Uterus (tissue), 4 donors: ENCODE measurements at places on chromosomes 5 and 9. TPM values are rescaled to one million over a fixed set of nuclear protein-coding genes. Genes with fewer than 3 reads are reported as not detected.
A peak's percentile ranks its signal among the peaks of the same experiment; 100 is the strongest.

DNA sequence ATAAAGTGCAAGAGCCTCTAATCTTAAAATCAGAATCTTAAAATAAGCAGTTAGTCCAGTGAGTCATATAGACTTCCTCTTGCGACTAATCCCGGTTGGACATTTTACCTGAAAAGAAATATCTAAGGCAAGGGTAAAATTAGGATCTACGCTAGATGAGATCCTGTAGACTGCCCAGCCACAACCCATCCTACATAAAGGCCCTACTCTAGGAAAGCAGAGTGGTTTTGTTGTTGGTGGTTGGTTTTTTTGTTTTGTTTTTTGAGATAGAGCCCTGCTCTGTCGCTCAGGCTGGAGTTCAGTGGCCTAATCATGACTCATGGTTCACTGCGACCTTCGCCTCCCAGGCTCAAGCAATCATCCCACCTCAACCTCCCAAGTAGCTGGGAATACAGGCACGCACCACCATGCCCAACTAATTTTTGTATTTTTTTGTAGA lies 6.9 kb downstream of the TSC1 start:
- no peak for DNase-seq

DNA sequence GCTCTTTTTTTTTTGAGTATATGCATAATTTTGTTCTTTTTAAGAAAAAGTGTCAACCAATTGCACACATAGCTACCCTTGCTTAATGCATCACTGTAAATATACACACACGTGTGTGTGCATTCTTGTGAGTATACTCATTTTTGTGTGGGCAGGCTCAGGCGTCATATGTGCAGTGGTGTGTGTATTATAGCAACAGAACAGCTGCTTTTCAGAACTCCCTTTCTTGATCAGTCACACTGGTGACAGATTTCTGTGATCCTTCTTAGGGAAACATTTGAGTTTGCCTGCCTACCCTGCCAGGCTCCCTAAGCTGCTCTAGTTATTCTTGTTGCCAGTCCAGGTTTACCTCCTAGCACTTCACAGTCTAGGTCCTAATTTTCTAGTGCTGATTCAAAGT lies 287.0 kb upstream of the SEMA6A start:
- no peak for DNase-seq

- DNase-seq, result no peak
Measured at GRCh38 chr9:94672811-94673487, 33.6 kb upstream of the FBP1 start.

DNA sequence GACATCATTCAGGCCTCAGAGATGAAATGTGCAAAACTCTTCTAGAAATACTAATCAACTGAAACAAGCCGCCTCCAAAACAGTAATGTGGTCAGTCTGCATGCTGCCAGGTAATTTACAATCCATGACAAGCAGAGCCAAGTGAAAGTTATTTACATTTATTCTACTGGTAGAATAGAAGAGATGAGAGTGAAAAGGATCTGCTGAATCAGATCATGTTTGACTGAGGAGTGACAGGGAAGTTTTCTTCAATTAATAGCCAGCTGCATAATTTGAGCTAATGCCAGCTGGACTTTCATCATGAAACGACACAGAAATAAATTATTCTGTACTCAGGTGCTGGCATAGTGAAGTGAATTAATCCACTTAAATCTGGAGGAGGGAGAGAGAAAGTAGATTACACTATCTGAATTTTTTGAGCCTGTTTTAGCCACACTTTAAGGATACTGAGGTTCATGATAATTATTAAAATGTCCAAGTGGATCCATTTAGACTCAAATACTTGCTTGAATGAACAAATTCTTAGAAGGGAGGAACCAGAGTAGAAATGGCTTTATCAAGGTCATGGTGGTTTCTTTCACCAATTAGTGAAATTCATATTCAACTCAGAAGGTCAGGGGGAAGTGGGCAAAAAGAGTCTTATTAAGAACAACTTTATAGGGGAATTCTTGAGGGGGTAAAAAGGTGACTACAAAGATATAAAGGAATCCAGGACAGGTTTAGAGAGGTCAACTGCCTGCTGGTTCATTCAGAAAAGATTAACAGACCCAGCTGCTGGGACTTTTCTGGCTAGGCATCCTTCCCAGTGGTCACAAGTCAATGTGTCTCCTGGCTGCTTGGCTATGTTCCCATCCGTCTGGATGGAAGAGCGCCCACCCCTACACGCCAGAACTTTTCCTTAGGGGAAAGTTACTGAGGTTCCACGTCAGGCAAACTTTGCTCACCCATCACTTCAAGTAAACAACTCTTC lies 350.4 kb downstream of the PDE4D start:
- DNase-seq, result peak; percentile 47

- DNase-seq, result no peak
Measured at GRCh38 chr5:646396-647201, 34.5 kb downstream of the CEP72 start.

- DNase-seq, result no peak
Measured at GRCh38 chr5:39624890-39625289, 200.1 kb upstream of the DAB2 start.

GRCh38 chr9:110101531-110102161 lies 106.3 kb downstream of the C9orf152 start:
- DNase-seq, result no peak

DNA sequence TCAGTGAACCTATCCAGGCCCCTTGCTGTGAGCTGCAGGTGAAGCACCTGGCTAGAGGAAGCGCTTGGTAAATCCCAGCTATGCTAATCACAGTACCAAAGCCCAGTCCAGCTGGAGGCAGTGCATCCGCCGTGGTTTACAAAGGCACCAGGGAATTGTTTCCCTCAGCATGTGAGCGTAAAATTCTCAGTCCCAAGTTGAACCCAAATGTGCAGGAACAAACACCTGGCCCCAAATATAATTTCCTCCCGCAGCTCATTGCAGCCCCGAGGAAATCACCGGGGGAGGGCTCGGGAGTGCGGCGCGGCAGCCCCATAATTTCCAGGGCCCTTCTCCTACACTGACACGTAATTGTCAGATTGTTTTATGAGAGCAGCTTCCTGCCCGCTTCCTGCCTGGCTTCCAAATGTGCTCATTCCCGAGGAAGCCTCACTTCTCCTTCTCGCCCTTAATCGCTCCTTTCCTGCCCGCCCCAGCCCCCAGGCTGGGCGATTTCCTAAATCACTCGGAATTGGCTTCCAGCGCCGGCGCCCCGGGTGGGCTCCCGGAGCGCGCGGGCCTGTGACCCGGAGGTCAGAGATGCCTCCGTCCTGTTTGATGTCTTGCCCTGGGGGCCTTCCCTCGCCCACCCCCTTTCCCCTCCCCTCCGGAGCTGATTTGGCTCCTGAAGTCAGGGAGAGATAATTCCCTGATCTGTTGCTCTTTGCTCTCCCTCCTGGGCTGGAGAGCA lies 134.4 kb downstream of the FGF1 start:
- peak; percentile 17 for DNase-seq

GRCh38 chr9:113125386-113126035 lies 25.3 kb upstream of the SLC31A2 start:
- no peak for DNase-seq

DNA sequence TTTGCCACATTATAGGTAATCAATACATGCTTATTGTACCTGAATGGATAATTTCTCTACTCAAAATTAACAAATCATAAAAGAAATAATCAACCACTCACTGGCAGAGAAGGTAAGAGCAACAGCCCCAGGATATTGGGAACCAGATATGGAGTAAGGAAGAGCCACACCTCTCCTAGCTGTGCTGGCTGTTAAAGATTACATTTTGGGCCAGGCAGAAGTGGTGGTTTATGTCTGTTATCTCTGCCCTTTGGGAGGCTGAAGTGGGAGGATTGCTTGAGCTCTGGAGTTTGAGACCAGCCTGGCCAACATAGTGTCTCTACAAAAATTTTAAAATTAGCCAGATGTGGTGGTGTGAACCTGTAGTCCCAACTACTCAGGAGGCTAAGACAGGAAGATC lies 56.4 kb downstream of the BHMT start:
- no peak for DNase-seq

TSSK1B gene
- not detected for total RNA-seq

LRRC14B gene
- not detected for total RNA-seq

FAXDC2 gene
- total RNA-seq, result 25.8 TPM

SPATA31A3 gene
- total RNA-seq, result not detected

FAM151B gene
- total RNA-seq, result 5.0 TPM

ITGA1 gene
- total RNA-seq, result 47.4 TPM
